Activated CD4-positive, alpha-beta T cell treated with anti-CD3 and anti-CD28 coated beads, Interleukin-2, amount 50 U/mL, for 48 hours (primary cell): ENCODE measurements at places on chromosomes 3 and 15.

DNA sequence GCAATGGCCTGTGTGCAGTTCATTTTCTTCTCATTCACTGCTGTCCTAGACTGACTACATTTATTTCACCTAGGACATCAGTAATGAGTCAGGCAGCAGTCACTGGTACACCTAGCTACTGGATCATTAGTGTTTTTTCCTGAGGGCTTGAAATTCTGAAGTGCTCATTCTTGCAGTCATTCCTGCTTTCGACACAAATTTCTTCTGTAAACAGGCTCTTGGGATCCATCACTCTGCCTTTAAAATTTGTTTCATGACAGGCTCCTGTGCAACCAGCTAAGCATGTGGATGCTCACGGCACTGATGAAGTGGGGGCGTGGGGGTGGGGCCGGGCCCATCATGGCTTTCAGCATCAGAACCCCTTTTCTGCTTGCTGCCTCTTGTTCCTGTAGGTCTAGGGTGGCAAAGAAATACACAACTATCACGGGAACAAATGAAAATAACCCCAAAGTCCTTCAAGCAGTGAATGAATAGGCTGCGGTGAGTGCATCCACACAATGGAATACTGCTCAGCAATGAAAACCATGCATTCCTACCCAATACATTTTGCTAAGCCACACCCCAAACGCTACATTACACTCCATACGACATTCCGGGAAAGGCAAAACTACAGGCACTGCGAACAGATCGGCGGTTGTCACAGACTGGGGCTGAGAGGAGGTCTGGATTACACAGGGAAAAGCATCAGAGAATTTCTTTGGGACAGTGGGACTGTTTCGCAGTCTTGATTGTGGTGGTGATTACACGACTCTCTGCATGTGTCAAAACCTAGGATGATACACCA is 9.3 kb upstream of the MELTF start:
- DNase-seq, result no peak

DNA sequence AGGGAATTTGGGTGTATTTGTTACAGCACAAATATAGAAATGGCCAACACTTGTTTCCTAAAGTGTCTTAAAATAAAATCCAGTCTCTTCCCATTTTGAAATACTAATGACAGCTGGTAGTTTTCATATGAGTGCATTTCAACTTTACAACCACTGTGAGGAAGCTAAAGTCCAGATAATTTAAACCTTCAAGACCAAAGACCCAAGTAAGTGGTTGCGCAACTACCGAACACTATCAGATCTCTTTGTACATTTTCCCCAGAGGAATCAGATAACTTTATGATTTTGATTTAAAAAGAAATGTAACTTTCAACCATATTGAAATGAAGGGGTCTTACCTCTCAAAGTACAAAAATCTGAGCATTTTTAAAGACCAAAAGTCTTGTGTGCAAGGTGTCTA is 14.3 kb downstream of the BCL2L10 start:
- DNase-seq, result no peak

GRCh38 chr3:173725507-173725906 is 328.0 kb downstream of the NLGN1 start:
- DNase-seq, result no peak

DNA sequence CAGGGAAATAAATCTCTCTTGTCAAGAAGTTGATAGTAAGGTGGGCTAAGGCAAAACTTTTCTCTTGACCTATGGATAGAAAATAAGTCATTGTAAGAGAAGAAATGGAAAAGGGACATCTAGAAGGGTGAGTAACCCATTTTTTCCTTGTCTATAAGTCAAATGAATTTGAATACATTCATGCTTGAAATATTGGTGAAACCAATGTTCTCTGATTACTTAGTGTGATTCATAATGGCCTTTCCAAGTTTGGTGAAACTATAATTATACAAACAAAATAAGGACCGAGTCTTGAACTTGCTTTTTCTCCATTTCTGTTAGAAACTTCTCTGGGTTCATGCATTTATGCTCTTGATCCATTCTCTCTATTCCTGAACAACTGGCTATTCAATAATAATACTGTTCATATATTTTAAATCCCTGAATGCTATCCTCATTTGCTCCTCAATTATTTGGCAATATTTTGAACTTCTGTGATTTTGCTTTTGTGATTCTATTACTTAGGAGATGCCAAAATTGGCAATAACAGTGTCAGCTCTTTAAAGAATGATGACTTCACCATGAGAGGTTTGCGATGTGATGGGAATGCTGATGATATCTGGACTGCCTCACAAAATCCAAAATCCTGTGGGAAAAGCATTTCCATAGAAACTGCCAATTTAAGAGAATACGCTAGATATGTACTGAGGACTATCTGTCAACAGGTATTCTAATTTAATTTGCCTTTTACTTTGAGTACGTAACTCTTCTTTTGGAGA is 12.3 kb downstream of the P2RY12 start:
- DNase-seq, result no peak

DNA sequence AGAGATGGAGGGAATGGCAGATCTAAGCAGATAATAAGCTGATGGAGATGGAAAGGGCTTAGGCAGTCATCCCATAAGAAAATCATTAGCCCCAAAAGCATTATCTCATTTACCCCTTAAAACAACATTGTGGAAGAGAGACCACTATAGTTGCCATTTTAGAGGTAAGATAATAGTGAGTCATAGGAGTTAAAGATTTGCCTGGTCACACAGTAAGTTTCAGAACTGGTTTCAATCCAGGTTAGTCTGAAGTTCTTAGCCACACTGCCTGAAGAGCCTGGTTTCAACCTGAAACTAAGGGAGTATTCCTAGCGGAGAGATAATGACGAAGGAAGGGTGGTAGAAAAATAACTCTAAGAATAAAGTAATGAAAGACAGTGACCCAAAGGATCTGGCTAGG is 13.0 kb upstream of the UBR1 start:
- DNase-seq, result no peak

GRCh38 chr3:146895026-146895749 is 290.0 kb upstream of the PLSCR5 start:
- no peak for DNase-seq

DNA sequence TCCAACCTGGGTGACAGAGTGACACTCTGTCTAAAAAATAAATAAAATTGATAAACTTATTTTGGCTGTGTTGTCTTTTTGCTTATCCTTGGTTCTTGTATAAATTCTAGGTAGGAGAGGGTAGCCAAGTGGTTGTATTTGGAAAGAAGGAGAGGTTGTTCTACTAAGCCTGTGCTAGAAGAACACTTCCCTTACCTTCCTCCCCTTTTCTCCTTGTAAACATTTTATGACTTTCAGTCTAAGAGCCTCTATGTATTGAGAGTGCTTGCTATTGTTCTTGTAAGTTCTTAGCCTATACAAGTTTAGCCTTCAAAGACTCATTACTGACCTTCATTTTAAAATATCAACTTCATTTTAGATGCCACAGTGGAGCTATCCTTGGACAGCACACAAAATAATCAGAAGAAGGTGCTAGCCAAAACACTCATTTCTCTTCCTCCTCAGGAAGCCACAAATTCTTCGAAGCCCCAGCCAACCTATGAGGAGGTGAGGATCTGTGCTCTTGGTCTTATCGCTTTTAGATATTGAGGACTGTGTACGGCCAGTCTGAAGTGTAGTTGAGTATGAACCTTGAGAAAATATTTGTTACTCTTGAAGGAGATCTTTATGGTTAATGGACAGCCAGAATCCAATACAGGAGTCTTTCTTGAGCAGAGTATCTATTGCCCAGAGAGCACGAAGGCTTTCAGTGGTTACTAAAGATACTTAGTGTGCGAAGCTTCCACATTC is 22.1 kb downstream of the SNX1 start:
- no peak for DNase-seq

GRCh38 chr3:171680726-171681411 is 129.4 kb downstream of the PLD1 start:
- no peak for DNase-seq

GRCh38 chr3:160792540-160792939 is 36.5 kb downstream of the PPM1L start:
- DNase-seq, result no peak

- DNase-seq, result no peak
These were observed 284.5 kb upstream of the SEMA6D start for GRCh38 chr15:47432826-47433225.

- DNase-seq, result no peak
These were observed 38.7 kb upstream of the ZFAND6 start for GRCh38 chr15:80020731-80021130.

- DNase-seq, result no peak
These were observed 11.5 kb downstream of the CNOT10 start for GRCh38 chr3:32696523-32696922.

DNA sequence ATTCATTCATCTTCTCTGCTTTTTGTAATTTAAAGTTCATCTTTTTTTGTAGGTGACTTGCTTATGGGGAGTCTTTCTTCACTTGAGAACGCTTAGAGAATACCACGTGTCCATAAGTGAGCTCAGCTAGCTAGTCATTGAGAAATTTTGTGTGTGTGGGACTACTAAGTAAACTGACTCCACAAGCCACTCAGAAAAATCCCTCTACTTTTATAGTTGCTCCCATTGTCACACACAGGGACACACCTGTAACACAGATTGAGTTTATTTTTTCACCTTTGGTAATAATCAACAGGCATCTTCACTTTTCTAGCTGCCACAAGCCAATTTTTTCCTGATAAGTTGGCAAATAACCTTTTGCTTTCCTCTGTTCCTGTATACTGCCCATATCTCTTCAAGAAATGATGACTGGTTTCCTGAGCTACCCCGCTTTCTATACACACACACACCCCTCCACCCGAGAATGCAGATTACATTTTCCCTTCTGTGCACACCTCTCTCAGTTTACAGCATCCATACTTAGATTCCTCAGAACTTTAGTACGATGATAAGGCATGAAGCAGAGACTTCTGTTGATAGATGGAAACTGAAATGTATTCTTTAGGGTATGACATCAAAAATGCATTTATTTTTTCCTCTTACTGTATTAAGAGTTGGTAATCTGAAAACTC is 4.6 kb downstream of the TSC22D2 start:
- no peak for DNase-seq

- DNase-seq, result no peak
These were observed 40.8 kb upstream of the SLC6A11 start for GRCh38 chr3:10775259-10775658.

- no peak for DNase-seq
These were observed 12.3 kb upstream of the BDH1 start for GRCh38 chr3:197567904-197568681.

DNA sequence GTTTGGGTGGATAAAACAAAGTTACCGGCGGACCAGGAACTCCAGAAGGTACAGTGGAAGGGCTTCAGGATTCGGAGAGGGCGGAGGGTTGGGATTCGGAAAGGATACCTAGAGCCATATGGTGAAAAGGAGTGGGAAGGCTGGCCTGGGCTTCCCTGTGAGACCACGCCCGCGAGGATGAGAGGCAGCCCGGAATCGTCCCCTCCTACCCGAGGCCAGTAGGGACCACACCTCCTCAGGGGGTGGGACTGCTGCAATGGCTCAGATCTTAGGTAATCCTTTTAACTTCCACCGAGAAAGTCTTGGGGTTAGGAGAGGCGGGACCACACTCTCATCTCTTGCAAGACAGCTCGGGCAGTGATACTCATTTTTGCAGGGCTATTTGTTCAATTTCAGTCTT is 511.3 kb downstream of the OCA2 start:
- no peak for DNase-seq

GRCh38 chr15:28935316-28935715 is 49.5 kb downstream of the APBA2 start:
- DNase-seq, result peak; percentile 57

DNA sequence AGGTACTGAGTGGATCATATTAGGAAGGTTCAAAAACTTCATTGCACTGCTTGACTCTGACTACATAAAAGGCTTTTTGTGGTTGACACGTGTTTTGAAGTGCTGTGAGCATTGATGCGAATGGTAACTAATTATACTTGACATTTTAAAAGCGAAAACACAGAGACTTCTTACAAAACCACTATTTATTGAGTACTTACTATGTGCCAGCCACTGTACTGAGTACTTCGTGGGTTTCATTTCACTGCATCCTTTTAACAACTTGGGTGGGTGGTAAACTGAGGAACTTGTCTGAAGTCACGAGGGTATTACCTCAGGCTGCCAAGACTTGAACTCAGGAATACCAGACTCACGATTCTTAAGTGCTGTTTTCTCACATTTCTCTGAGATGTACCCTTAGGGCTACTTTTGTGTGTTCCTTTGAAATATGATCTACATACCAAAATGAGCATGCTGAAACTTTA is 45.3 kb upstream of the PPP4R2 start:
- no peak for DNase-seq

DNA sequence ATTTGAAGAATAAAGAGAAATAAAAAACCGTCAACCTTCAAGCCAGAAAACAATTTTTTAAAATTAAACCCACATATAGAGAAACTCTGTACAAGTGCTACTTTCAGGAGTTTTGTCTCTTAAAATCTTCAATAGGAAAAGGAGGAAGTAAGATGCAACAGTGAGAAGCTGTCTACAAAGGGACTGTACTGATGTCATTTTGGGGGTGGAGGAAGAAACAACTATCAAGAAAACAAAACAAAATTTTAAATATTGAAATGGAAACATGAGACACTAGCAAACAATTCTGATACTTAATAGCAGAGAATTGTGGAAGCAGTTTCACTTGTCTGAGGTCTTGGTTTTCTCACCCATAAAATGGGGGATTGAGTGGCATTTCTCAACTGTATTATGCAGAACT is 84.4 kb downstream of the SLMAP start:
- no peak for DNase-seq
